ENCODE measurements at places on chromosomes 13 and 19. TPM values are rescaled to one million over a fixed set of nuclear protein-coding genes. Genes with fewer than 3 reads are reported as not detected.

DNA sequence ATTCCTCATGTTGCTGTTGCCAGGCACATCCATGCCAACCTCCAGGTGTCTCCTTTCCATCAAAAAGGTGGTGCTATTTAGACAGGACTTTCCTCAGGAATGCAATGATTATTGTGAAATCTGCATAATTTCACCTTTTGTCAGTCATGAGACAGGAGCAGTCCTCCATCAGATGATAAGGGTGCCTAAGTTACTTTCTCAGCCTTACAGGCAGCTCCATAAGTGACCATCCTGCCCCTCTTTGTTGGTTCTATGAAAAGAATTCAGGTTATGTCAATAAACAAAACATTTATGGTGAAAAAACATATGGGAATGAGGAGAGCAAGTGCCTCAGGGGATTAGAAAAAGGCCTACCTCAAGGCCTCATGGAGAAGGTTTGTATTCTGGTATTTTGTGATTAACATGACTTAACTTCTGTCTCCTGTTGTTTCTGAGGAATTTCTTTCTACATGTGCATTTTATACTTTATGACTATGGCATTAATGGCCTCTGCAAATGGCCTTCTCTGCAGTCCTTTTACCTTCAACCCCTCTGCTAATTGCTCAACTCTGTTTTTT lies 110.3 kb upstream of the DIAPH3 start:
- H3K4me3 ChIP-seq = no peak overlapping the region
- H3K36me3 ChIP-seq = no peaks in the 10 kb centered on the region
- no peak for DNase-seq
- no peaks in the 10 kb centered on the region for H3K4me1 ChIP-seq
- no peaks in the 10 kb centered on the region for H3K27me3 ChIP-seq

GRCh38 chr19:40208602-40209001 lies 9.6 kb downstream of the TTC9B start:
- H3K36me3 ChIP-seq = no peaks in the 10 kb centered on the region
- no peak overlapping the region for H3K27ac ChIP-seq
- no peak overlapping the region for H3K4me3 ChIP-seq
- DNase-seq = no peak

DHDH gene
- not detected for total RNA-seq

DNA sequence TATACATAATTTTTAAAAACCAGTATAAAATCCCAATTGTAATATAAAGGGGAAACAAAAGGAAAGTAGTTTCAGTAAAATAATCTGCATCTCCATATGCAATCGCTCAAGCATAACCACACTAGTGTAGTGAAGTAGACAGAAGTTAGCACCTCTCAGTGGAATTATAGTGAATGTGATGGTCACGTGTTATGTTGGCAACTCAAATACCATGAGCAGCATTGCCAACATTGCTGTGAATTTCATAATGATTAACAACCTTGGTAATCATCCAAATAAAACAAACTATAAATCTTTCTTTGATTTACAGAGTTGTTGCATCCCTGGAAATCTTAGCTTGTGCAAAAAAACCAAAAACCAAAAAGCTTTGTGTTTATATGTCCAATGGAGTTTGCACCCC lies 77.3 kb upstream of the SIAH3 start:
- H3K36me3 ChIP-seq = no peaks in the 10 kb centered on the region
- H3K4me3 ChIP-seq = no peak overlapping the region
- no peak overlapping the region for H3K27ac ChIP-seq
- H3K27me3 ChIP-seq = no peaks in the 10 kb centered on the region
- no peaks in the 10 kb centered on the region for H3K4me1 ChIP-seq
- no peak for DNase-seq

GRCh38 chr13:23391752-23392151 lies 41.8 kb downstream of the SACS start:
- DNase-seq = no peak
- H3K4me1 ChIP-seq = no peaks in the 10 kb centered on the region
- no peaks in the 10 kb centered on the region for H3K36me3 ChIP-seq
- no peak overlapping the region for H3K4me3 ChIP-seq

GRCh38 chr19:5369962-5370367 lies 29.4 kb upstream of the PTPRS start:
- peaks cover 5% of the 10 kb centered on the region for H3K27me3 ChIP-seq
- no peaks in the 10 kb centered on the region for H3K4me1 ChIP-seq
- H3K4me3 ChIP-seq = no peak overlapping the region
- no peak overlapping the region for H3K27ac ChIP-seq
- H3K36me3 ChIP-seq = no peaks in the 10 kb centered on the region
- peak; percentile 17 for DNase-seq

All from pancreas (tissue), 10 donors.